Chondrocyte (in vitro differentiated cells): ENCODE measurements at places on chromosomes 2 and 18. TPM values are rescaled to one million over a fixed set of nuclear protein-coding genes. Genes with fewer than 3 reads are reported as not detected.

Gene SYT4
- not detected in 3 replicates for total RNA-seq

Gene REG1B
- not detected in 3 replicates for total RNA-seq

Gene GAD1
- not detected in 3 replicates for total RNA-seq

Gene CAVIN2
- total RNA-seq, result 1.8 to 5.7 TPM (median 2.2 TPM) in 3 replicates

Gene AGXT
- total RNA-seq, result not detected in 3 replicates

Gene FER1L5
- total RNA-seq, result not detected in 3 replicates

Gene GBX2
- 12.5 to 17.8 TPM (median 16.7 TPM) in 3 replicates for total RNA-seq

Gene CFAP65
- not detected in 3 replicates for total RNA-seq

Gene GDF7
- 10.9 to 12.8 TPM (median 12.6 TPM) in 3 replicates for total RNA-seq

DNA sequence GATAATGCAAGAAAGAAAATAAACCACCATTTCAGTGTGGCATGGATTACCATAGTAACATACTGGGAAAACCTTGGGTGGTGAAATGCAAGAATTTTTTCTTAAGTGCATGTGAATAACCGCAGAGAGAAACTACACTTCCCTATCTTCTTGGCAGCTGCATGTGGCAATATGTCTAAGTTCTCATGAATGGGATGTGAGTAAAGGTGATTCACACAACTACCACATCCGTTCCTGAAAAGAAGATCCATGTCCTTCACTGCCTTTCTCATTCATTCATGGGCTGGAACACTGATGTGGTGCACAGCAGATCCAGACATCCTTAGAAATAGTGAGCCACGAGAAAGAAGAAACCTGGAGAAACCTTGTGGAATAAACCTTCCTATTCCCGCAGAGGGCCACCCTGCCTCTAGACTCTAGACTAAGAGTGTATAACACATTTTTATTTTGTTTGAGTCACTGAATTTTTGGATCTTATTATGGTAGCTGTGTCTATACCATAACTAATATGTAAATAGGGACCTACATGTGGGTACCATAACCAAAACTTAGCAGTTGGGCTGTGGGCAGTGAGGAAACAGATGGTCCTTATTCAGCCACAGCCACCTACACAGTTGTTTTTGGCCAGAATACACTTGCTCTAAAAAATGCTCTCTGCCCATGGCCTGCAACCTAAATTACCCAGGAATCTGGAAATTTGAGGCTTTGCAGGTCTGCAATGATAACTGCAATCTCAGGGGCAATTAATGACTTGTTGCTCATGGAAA lies 573.3 kb downstream of the LRP1B start:
- H3K27me3 ChIP-seq, result peaks cover 4% of the 10 kb centered on the region
- no peaks in the 10 kb centered on the region for H3K36me3 ChIP-seq
- DNase-seq, result no peak
- peak overlapping the region; percentile 73 for H3K27ac ChIP-seq

DNA sequence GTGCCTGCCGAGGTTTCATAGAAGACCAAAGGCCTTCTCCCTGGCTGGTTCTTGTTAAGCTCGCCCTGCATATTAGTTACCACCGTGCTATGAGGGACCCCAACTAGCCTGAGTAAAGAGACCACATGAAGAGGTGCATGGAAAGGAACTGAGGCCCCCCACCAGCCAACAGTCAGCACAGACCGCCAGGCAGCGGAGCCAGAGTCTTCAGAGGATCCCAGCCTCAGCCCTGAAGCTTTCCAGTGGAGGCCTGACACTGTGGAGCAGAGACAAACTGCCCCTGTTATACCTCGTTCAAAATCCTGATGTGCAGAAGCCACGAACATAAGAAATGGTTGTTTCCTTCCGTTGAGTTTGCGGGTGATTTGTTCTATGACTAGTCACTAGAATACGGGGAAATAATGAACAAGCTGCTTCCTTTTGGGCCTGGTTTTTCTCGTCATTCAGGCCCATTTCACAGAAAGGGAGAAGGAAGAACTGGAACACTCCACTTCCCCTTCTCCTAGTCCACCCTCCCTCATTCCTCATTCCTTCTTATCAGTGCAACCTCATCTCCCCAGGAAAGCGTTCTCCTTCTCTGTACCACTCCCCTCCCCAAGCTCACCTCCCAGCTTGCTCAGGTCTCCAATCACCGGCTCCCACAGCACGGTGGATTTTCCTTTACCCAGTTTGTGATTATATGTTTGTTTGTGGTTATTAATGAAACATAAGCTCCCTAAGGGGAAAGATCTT lies 3.0 kb upstream of the GLI2 start:
- H3K4me1 ChIP-seq, result peaks cover 30% of the 10 kb centered on the region
- H3K27me3 ChIP-seq, result no peaks in the 10 kb centered on the region
- H3K36me3 ChIP-seq, result peaks cover 2% of the 10 kb centered on the region
- H3K27ac ChIP-seq, result no peak overlapping the region
- no peak for DNase-seq

DNA sequence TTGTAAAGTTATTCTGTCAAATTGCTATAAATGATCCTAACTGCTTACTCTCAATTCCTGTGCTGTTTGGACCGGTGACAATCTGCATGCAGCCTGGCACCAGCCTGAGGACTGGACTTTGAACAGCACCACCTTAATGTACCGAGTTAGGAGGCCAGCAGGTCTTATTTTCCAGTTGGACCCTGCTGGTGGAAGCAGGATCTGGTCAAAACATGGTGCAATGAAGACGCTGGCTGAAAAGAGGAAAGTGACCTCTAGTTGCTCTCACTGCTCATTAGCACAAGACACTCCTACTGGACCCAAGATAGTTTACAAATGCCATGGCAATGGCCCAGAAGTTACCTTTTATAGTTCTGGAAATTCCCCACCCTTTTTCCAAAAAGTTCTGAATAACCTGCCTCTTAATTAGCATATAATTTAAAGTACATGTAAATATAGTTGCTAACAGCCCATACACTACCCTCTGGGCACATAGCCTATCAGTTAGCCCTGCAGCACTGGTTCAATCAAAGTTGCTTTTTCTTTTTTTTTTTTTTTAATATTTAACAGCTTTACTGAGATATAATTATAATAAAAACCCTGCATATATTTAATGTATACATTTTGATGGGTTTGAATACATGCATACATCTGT lies 35.8 kb downstream of the RBKS start:
- H3K27ac ChIP-seq, result no peak overlapping the region
- DNase-seq, result no peak
- H3K4me3 ChIP-seq, result no peak overlapping the region
- H3K4me1 ChIP-seq, result peaks cover 17% of the 10 kb centered on the region

DNA sequence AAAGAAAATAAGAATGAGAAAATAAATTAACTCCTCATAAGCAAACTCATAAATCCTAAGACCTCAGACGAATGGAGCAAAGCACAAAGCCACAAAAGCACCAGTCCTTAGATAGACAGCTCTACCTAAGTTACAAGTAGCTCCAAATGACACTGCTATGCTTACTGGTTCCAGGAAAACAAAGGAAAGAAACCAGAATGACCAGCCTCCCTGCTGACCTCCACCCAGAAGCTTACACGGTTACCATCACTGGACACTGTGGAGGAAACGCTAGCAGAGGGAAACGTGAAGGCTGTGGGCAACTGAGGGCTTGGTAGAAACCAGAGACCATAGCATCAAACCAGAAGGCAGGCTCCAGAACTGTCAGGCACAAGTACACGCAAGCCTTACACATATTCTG lies 67.8 kb downstream of the STK39 start:
- DNase-seq, result no peak
- peaks cover 25% of the 10 kb centered on the region for H3K4me1 ChIP-seq
- H3K27me3 ChIP-seq, result no peaks in the 10 kb centered on the region
- no peak overlapping the region for H3K27ac ChIP-seq

- H3K4me1 ChIP-seq, result peaks cover 24% of the 10 kb centered on the region
- no peak for DNase-seq
- H3K27ac ChIP-seq, result peak overlapping the region; percentile 77
- H3K4me3 ChIP-seq, result peak overlapping the region; percentile 4
- no peaks in the 10 kb centered on the region for H3K27me3 ChIP-seq
Measured at GRCh38 chr18:23523429-23524212, 20.3 kb downstream of the RMC1 start.

- H3K4me3 ChIP-seq, result no peak overlapping the region
- no peak overlapping the region for H3K27ac ChIP-seq
- no peak for DNase-seq
Measured at GRCh38 chr2:48991415-48992131, 162.7 kb downstream of the FSHR start.

DNA sequence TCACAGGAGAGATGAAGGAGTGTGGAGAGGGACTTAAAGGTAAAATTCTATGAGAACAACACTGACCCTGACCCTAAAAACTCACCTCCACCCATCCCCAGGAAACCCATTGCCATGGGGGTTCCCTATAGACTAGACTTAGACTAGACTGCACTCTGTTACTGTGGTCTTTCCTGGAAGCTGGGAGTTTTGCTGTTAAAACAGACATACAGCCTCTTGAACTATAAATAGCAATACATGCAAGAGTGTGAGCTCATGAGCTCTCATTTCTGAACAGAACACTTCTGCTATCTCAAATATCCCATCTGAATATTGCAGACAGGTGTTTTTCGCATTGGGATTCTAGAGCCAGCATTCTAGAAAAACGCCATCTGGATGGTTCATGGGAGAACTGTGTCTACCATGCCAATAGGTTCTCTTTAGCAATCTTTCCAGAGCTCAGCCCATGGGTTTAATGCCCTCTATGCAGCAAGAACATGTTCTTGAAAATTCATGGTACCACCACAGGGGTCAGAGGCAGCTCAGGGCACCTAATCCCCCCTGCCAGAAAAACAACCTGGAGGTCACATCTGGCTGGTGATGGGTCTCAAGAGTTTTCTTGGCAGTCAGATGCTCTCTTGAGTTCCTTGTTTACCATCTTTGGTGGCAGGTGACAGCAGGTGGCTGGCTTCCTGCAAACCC lies 51.9 kb downstream of the SLC14A2 start:
- no peak overlapping the region for H3K4me3 ChIP-seq
- H3K27ac ChIP-seq, result no peak overlapping the region
- H3K4me1 ChIP-seq, result peaks cover 19% of the 10 kb centered on the region
- DNase-seq, result no peak

DNA sequence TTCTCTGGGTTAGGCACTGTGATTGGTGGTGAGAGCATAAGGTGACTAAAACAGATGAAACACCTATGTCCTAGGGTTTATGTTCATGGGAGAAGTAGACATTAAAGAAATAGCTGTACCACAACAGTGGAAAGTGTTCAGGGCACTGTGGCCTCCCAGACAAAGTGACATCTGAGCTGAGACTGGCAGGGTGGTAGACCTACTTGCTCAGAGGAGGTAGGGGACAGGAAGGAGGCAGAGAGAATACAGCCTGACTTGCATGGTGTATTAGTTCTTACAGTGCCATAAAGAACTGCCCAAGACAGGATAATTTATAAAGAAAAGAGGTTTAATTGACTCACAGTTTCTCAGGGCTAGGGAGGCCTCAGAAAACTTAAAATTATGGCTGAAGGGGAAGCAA lies 82.6 kb downstream of the MAPRE2 start:
- no peak for DNase-seq
- H3K27me3 ChIP-seq, result no peaks in the 10 kb centered on the region
- peaks cover 11% of the 10 kb centered on the region for H3K4me1 ChIP-seq
- no peak overlapping the region for H3K27ac ChIP-seq
- no peak overlapping the region for H3K4me3 ChIP-seq

DNA sequence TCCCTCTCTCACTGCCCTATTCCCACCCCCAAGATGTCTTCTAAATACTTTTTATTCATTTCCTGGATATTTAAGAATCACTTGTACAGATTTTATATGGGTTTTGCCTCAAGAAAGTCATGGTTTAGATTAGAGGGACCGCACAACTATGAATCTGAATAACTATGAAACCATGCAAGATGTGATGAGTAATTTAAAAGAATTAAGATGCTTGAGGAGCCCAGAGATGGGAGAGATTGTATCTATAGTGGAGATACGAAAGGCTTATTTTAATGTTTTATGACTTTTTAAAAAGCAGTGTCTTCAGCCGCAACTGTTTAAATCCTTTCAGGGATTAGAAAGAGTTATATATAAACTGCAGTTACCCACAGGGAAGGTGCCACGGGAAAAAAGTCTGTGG lies 324.1 kb downstream of the LPIN1 start:
- no peaks in the 10 kb centered on the region for H3K36me3 ChIP-seq
- no peak overlapping the region for H3K4me3 ChIP-seq
- no peak overlapping the region for H3K27ac ChIP-seq

DNA sequence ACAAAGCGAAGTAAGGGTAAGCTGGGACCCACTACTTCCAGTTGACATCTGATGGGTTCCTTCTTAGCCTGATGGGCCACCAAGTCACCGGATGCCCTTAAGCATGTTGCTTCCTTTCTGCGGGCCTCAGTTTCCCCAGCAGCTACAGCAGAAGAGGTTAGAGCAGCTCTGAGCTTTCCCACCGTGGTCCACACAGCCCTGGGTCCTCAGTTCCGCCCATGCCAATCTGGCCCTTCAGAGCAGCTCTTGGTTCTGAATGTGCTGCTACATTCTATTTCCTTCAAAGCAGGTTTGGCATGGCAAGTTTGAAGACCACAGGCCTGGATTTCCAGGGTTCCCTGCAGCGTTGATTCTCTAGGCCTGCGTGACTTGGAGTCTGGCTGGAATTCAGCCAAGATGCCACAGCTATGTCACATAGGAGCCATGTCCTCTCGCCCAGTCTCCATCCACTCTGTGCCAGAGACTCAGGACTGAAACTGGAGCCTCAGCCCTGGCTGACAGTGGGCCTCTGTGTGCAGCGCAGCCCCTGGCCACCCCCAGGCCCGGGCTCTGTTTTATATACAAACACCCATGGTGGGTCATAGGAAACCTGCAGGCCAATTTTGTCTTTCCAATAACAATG lies 79.6 kb downstream of the TFCP2L1 start:
- peaks cover 6% of the 10 kb centered on the region for H3K4me1 ChIP-seq
- H3K27ac ChIP-seq, result peak overlapping the region; percentile 57
- DNase-seq, result peak; percentile 46
- H3K27me3 ChIP-seq, result peaks cover 4% of the 10 kb centered on the region
- no peak overlapping the region for H3K4me3 ChIP-seq

DNA sequence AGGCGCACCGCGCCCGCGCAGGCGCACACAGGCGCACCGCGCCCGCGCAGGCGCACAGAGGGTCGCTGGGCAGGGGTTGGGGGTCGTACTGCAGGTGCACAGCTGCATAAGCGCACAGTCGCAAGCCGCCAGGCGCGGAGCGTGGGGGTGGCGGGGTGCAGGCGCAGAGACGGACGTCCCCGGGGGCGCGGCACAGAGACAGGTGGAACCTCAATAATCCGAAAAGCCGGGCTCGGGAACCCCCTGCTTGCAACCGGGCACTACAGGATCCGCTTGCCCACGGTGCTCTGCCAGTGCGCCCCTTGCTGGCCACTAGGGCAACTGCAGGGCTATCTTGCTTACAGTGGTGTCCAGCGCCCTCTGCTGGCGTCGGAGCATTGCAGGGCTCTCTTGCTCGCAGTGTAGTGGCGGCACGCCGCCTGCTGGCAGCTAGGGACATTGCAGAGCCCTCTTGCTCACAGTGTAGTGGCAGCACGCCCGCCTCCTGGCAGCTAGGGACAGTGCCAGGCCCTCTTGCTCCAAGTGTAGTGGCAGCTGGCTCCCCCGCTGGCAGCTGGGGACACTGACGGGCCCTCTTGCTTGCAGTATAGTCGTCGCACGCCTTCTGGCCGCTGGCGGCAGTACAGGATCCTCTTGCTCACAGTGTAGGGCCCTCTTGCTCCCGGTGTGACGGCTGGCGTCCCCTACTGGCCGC lies 34.9 kb downstream of the FAM110C start:
- H3K4me3 ChIP-seq, result peak overlapping the region; percentile 66
- peak overlapping the region; percentile 63 for H3K27ac ChIP-seq
- no peaks in the 10 kb centered on the region for H3K36me3 ChIP-seq
- H3K27me3 ChIP-seq, result peaks cover 3% of the 10 kb centered on the region
- peaks cover 6% of the 10 kb centered on the region for H3K4me1 ChIP-seq
- no peak for DNase-seq

- no peak overlapping the region for H3K4me3 ChIP-seq
- H3K27me3 ChIP-seq, result no peaks in the 10 kb centered on the region
- peaks cover 52% of the 10 kb centered on the region for H3K4me1 ChIP-seq
Measured at GRCh38 chr18:68428661-68429060, 286.2 kb downstream of the TMX3 start.
